ENCODE measurements at places on chromosomes 1 and 21.
A peak's percentile ranks its signal among the peaks of the same experiment; 100 is the strongest.

GRCh38 chr21:42981214-42981523 lies 6.8 kb downstream of the PKNOX1 start:
- DNase-seq: no peak

GRCh38 chr1:182698971-182699370 lies 14.6 kb upstream of the RGS8 start:
- no peak for DNase-seq

DNA sequence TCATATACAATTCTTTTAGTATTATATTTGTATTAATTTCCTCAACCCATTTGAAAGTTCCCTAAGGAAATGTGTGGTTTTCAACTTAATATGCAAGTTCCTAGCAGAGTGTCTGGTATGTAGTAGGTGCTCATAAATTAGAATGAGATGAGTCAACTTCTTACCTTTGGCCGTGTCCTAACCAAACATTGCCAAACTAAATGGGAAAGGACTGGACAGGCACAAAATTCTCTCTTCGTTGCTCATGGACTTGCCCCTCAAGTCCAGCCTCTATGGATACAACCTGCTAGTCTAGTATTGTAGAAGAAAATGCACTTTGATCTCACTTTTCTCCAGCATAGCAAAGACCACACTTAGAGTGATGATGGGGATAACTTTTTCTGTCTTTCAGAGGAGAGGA lies 11.6 kb upstream of the MRPS14 start:
- no peak for DNase-seq

GRCh38 chr1:157369808-157370521 lies 182.3 kb downstream of the FCRL5 start:
- DNase-seq: peak; percentile 20

DNA sequence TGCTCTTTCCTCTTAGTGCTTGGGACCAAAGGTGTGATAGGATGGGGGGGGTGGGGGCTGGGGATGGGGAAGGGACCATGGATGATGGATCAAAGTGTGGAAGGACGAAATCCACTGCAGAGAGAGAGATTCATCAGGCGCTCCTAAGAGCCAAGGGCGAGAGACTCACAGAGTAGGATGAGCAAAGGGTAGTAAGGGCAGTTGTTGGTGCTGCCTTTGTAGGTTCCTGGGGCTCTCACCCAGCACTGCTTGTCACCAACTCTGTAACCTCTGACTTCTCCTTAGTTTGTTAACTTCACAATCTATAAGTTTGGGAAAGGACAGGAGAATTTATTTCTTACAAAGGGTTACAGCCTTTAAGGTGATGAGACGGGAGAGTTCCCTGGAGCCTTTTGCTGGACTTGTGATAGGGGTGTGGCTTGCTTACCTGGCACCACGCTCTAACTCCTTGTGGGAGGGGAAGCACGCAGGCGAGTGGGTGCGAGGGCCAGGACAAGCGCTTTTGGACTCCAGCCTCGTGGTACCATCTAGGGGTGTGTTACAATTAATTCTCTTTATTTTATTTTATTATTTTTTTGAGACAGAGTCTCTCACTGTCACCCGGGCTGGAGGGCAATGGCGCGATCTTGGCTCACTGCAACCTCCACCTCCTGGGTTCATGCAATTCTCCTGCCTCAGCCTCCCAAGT lies 1.6 kb upstream of the PDXK start:
- no peak for DNase-seq

GRCh38 chr1:38918568-38918967 lies 23.1 kb downstream of the RHBDL2 start:
- DNase-seq: no peak

DNA sequence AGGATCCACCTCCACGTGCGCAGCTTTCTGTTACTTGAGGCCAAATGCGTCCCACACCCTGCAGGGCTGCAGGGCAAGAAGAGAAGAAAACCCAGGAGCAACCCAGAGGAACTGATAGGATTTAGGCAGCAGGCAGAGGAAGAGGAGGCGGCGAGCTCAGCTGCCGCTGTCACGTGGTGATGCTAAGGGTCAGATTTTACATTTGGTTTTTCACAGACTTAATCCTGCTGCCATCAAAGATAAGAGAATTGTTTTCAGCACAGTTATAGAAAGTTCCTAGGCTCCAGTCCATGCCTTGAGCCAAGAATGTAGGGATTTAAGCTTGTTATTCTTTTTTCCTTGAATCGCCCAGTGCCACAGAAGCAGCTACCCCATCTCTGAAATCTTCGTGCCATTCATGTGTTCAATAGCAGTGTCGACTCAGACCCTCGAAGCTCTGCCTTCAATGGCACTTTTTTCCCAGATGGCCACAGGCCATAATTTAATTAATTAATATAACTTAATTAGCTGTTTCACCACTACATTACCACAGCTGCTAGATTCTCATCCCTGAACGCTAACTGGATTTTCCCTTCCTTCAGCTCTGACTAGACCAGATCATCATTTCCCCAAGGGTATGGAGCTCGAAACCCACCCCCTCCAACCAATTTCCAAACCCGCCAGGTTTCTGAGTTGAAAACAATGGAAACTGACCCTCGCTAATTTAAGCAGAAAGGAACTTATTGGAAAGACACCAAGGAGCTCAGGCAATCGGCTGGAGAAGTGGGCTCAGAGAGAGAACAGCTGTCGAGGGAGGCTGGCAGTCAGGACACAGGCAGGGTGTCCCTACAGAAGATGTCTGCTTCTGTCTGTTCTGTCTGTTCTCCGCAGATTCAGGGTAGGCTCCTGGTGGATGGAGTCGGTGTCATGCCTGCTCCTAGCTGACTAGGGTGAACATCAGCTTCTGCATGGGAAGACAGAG lies 36.2 kb downstream of the LDLRAP1 start:
- DNase-seq: no peak

DNA sequence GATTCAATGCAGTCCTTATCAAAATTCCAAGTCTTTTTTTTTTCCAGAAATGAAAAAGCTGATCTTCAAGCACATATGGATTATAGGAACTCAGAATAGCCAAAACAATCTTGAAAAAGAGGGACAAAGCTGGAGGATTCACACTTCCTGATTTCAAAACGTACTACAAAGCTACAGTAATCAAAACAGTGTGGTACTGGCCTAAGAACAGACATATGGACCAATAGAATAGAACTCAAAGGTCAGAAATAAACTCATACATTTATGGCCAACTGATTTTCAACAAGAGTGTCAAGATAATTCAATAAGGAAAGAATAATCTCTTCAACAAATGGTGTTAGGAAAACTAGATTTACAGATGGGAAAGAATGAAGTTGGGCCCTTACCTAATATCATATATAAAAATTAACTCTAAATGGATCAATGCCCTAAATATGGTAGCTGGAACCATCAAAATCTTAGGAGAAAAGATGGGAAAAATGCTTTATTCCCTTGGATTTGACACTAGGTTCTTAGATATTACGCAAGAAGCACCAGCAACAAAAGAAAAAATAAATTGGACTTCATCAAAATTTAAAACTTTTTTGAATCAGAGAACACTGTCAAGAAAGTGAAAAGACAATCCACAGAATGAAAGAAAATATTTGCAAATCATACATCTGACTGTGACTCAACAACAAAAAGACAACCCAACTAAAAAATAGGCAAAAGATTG lies 4.0 kb upstream of the KRTAP10-12 start:
- no peak for DNase-seq

DNA sequence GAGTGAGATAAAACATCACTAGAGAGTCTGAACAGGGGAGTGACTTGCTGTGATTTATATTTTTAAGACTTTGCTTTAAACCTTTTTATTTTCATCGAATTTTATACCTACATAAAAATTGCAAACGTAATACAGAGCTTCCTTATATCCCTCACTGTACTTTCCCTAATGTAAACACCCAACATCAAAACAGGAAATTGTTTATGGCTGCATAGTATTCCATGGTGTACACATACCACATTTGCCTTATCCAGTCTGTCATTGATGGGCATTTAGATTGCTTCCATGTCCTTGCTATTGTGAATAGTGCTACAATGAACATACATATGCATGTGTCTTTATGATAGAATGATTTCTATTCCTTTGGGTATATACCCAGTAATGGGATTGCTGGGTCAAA lies 34.8 kb downstream of the LRIF1 start:
- no peak for DNase-seq

DNA sequence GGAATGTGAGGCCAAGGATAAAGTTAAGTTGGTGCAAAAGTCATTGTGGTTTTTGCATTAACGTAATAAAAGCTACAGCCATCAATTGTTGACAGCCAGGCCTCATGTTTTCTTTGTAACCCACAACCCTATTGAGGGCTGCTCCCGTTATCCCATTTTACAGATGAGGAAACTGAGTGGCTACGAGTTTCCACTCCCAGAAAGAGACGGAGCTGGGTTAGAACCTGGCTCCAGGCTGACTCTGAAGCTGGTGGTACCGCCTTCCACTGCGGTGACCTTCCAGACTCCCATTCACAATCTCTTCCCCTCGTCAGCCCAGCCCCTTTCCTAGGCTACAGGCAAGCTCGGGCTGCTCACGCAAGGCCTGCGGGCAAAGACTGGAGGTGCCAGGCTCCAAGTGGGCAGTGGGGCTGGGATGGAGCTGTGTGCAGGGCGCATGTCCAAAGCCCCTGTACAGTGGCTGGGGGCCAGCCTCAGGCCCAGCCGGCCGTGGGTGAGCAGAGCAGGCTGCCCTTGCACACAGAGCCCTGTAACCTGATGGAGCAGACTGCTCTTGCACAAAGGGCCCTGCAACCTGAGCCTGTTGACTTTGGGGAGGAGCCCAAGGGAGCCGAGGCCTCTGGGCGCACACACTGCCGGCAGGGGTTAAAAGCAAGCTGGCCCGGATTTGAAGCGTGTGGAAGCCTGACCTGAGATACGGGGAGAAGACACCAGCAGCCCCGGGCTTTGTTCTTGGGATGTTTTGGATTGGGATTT lies 97.4 kb upstream of the TMPRSS2 start:
- DNase-seq: no peak

DNA sequence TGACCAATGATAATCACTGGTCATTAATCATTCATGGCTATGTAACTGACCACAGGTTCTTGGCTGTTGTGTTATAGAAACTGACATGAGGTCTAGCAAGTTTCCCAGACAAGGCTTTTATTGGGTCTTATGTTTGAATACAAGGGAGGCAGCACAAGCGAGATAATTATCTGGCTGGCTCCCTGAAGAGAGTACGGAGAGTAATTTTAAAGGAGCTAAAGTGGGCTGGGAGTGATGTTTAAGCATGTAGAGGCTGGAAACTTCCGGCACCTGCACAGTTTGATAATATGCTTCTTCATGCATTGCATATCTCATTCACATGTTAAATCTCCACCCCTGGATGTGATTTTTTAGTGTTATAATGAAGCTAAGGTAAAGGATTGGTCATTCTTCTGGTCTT lies 116.2 kb upstream of the KCNK1 start:
- no peak for DNase-seq

DNA sequence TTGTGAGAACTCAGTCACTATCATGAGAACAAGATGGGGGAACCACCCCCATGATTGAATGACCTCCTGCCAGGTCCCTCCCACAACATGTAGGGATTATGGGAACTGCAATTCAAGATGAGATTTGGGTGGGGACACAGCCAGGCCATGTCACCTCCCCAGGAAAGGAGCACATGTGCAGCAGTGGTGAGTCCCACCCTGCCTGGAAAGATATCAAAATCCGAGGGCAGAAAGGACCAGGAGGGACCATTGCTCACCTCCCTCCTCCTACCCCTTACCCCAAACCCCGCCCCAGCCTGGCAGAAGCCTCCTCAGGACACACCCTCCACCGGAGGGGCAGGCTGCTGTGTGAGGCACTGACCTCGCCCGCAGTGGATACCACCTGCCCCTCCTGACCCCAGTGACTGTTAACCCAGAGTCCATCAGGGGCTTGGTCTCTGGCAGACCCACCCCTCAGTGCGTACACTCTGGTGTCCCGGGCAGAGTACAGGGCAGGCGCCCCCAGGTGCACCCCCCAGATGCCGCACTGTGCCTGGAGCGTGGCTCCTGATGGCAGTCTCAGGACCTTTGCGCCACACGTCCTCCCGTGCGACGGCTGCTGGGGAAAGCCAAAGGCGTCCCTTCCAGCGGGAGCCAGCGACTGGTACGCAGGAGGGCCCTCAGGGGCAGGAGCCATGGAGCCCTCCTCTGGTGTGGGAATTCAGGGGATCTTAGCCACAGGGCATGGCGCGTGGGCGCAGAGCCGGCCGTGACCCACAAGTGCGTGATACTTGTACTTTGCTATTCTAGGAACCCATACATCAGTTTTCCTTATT lies 20.9 kb downstream of the PDXK start:
- no peak for DNase-seq

DNA sequence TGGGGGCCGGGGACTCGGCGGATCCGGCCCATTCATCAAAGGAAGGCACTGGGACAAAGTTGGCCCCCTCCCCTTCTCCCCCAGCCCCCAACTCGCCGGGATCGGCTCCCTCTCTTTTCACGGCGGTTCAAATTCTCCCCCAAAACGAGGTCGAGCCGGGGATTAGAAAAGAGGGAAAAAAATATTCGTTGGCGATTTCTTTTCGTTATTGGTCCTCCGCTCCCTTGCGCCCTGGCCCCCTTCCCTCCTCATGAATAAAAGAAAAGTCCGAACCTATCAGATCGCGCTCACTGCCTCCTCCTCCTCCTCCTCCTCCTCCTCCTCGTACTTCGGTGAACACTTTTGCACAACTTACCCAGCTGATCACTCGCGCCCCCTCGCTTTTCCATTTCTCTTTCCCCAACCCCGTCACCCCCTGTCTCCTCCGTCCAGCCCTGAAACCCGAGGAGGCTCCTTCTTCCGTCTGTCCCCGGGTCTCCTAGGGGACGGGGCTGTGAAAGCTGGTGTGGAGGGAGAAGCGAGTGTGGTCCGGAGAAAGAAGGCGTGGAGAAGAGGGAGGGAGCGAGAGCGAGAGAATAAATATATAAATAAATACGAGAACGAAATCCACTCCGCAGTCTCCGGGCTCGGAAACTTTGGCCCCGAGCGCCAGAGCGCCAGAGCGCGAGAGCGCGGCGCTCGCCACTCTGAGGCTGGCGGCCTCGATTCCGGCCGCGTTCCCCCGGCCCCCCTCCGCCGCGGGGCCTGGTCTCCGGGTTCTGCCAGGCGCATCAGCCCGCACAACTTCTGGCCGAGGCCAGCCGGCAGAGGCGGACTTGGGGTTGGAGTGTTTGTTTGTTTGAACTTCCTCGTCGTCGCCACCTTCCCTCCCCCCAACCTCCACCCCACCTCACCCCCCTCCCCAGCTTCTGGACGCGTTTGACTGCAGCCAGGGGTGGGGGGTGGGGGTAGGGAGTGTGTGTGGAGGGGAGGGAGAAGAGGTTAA lies at the start of gene PAX7:
Gene PAX7, plus strand, starts transcription at position 336 of the 985 bp plus-strand sequence. CDS start 758 bp downstream, outside the sequence.
- no peak for DNase-seq

GRCh38 chr1:158145173-158145719 lies 35.4 kb upstream of the CD1D start:
- DNase-seq: peak; percentile 68
